ENCODE measurements at places on chromosomes 1 and 21.

- DNase-seq, result no peak
These were observed 197.7 kb upstream of the DUSP10 start for GRCh38 chr1:221939607-221940006.

DNA sequence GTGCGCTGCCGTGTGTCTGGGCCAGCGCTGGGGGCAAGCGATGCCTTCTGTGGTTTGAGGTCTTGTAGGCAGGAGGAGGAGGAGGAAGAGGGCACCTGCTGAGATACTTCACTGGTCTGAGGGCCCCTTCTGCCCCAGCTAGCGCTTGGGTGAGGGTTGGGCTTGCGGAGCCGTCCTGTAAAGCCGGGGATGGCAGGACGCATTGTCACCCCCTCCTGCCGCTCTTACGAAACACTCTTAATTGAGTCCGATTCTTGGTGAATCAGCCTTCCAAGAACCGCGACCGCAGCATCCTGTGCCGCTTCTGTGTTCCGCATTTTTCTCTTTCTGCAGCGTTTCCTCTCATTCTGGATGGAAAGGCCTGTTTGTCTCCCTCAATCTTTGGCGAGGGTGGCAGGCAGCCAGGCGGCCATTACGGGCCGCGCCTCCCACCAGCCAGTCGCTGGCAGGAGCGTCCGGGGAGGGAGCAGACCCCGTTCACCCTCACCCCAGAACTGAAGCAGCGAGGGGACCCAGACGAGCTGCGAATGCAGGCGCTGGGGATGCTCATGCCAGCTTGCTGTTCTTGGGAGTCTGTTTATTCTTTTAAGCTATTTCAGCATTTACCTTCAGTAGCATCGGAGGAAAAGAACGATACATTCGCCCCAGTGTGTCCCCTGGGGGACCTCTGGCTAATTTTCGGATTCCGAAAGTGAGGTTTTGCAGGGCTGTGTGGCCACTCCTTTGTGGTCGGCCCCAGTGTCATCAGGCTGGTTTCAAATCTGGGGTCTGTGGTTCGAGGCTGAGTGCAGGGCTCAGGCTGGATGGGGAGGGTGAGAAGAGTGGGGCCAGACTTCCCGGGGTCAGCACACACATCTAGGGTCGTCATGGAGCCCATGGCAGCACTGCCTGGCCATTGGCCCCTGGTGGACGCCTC lies 62.7 kb downstream of the SKI start:
- DNase-seq, result peak; percentile 40

DNA sequence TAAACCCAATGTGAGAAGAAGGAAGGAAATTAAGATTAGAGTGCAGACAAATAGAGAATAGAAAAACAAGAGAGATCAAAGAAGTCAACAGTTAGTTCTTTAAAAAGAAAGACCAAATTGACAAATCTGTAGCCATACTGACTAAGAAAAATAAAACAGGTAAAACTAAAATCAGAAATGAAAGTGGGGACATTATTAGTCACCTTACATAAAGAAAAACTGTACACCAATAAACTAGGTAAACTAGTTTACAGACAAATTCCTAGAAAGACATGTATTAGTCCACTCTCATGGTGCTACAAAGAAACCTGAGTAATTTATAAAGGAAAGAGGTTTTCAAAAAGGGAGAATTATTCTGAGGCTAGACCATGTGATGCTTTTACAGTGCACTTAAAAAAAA lies 22.3 kb downstream of the BLZF1 start:
- DNase-seq, result no peak

DNA sequence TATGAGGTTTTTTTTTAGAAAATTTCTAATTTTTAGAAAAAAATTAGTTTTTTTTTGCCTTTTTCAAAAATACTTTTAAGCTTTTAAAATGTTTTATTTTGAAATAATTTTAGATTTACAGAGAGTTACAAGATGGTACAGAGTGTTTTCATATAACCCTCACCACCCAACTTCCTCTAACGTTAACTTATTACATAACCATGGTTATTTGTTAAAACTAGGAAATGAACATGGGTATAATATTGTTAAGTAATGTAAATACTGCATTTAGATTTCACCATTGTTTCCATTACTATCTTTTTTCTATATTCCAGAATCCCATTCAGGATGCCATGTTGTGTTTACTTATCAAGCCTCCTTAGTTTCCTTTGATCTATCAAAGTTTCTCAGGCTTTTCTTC lies 45.2 kb upstream of the ST6GALNAC3 start:
- DNase-seq, result no peak

DNA sequence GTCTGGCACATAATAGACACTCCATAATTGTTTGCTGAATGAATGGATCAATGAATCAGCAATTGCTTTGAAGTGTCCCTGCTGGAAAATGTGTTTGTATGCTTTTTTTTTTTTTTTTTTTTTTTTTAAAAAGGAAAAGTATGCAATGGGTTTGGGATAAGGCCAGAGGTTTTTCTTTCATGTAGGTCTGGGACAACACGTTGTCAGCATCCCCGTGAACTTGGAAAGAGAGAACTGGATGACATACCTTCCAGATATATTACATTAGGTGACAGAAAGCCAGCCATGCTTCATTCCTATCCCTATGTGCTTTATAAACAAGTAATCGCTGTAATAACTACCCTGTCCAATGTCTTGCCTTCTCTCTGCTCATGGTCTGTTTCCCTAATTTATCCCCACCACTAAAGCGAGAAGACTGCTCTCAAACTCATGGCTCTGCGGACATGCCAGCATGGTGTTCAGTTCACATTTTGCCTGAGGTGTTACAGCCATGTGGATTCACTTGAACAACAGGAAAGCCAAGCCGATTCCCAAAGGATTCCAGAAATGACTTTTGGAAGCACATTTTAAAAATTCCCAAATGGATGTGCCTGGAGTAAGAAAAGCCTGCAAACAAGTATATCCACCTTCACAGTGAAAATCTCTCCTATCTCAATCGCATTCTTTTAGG lies 34.8 kb upstream of the GREM2 start:
- DNase-seq, result no peak
